H4 (cell line): ENCODE measurements at places on chromosomes 3 and 15. TPM values are rescaled to one million over a fixed set of nuclear protein-coding genes. Genes with fewer than 3 reads are reported as not detected.

DNA sequence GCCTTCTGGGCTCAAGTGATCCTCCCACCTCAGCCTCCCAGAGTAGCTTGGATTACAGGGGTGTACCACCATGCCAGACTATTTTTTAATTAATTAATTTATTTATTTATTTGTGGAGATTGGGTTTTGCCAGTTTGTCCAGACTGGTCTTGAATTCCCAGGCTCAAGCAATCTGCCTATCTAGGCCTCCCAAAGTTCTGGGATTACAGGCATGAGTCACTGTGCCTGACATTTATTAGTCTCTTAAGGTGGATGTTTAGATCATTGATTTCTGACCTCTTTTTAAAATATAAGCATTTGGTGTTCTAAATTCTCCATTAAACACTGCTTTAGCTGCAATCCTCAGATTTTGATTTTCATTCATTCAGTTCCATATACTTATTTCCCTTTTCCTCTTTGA lies 15.6 kb downstream of the FBXW12 start:
- DNase-seq: no peak

DNA sequence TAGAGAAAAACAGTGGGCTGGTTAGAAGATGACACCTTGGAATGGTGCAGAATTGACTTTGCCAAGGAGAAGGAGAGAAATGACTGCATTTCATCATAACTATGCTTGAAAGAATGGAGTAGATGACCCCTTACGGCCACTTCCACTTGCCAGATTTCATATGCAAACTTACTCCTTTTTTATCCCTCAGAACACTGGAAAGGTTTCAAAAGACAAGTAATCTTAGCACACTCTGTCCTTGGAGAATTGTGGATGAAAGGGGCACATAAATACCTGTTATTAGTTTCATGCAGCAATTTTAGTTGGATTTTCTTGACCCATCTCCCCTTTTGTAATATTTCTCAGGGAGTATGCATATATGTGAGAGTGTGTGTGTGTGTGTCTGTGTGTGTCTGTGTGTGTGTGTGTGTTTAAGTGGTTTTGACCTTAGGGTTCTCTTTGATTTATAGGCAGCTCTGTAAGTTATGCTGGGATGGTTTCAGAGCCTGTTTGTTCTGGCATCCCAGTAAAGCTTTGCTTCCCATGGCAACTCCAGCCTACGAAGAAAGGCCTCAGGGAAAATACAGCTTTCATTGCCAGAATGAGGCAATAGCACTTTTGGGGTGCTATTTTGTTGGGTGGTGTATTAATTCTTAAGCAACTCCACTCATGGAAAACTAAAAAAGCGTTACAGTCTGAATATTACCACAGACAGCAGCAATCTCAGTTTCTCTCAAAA lies 122.2 kb upstream of the TP63 start:
- no peak for DNase-seq

- no peak for DNase-seq
Measured at GRCh38 chr15:68143129-68143528, 62.0 kb downstream of the CALML4 start.

MAGI1 gene
- 0.93 and 1.4 TPM in 2 replicates for total RNA-seq

NMB gene
- total RNA-seq: 11.3 and 28.5 TPM in 2 replicates

DNA sequence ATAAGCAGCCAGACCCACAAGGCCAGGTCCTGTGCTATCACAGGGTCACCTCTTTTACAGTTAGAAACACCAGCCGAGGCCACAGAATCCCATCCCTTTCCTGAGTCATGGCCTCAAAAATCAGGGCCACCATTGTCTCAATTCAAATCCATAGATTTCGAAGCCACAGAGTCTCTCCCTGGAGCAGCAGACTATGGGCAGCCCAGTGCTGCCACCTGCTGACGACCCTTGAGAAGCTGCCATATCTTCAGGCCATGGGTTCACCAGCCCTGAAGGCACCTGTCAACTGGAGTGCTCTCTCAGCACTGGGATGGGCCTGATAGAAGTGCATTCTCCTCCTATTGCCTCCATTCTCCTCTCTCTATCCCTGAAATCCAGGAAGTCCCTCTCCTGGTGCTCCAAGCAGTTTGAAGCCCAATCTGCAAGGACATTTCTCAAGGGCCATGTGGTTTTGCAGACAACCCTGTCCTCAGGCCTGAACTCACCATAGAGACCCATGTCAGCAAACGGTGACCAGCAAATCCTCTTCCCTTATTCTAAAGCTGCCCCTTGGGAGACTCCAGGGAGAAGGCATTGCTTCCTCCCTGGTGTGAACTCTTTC lies 39.6 kb downstream of the TGM4 start:
- peak; percentile 41 for DNase-seq

TMEM266 gene
- 0.19 and 0.29 TPM in 2 replicates for total RNA-seq

GRCh38 chr3:81799403-81799802 lies 38.0 kb upstream of the GBE1 start:
- DNase-seq: no peak

FANCI gene
- 61.2 and 61.9 TPM in 2 replicates for total RNA-seq

GRCh38 chr3:109050591-109051167 lies 67.3 kb downstream of the MORC1 start:
- peak; percentile 21 for DNase-seq

ILDR1 gene
- not detected in 2 replicates for total RNA-seq

CLRN1 gene
- not detected in 2 replicates for total RNA-seq

PFKFB4 gene
- total RNA-seq: 4.8 and 5.2 TPM in 2 replicates

KCNAB1 gene
- 0.10 and 0.33 TPM in 2 replicates for total RNA-seq

APH1B gene
- total RNA-seq: 20.7 and 27.3 TPM in 2 replicates

DNA sequence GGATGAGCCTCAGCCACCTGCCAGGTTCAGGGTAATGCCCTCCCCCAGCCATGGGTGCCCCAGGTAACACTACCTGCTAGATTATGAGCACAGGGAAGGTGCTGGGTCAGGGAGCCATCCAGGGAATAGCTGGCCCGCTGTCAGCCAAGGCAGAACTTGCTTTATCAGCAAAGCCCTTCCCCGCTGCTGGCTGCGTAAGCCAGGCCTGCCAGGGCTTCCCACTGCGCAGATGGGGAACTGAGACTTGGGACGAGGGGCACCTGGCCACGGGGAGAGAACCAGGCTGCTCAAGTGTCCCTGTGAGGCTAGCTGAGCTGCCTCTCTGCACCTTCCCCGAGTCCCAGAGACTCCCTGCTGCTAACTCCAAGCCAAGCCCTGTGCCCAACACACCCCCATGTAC lies 45.4 kb downstream of the CACNA2D2 start:
- DNase-seq: no peak

- no peak for DNase-seq
Measured at GRCh38 chr15:74519311-74519710, 21.7 kb upstream of the ARID3B start.

GRCh38 chr3:3071136-3071535 lies 39.0 kb downstream of the IL5RA start:
- DNase-seq: no peak

NANOGP8 gene
- not detected in 2 replicates for total RNA-seq

DNA sequence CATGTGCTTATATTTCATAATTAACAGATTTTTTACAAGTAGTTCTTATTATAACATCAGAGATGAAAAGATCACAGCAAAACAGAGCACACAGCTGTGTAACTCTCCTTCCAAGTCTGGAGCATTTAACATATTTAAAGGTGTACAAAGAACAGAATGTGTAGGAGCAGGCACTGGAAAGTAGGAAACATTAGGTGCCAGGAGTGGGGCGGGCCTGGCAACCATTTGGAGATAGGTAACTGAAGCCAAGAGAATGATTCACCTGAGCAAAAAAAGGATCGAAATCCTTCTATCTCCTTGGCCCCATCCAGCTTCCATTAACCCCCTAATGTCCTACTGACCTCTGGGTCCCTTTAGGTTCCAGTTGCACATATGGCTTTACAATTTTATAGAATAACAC lies 2.3 kb upstream of the MYH15 start:
- DNase-seq: no peak

DNA sequence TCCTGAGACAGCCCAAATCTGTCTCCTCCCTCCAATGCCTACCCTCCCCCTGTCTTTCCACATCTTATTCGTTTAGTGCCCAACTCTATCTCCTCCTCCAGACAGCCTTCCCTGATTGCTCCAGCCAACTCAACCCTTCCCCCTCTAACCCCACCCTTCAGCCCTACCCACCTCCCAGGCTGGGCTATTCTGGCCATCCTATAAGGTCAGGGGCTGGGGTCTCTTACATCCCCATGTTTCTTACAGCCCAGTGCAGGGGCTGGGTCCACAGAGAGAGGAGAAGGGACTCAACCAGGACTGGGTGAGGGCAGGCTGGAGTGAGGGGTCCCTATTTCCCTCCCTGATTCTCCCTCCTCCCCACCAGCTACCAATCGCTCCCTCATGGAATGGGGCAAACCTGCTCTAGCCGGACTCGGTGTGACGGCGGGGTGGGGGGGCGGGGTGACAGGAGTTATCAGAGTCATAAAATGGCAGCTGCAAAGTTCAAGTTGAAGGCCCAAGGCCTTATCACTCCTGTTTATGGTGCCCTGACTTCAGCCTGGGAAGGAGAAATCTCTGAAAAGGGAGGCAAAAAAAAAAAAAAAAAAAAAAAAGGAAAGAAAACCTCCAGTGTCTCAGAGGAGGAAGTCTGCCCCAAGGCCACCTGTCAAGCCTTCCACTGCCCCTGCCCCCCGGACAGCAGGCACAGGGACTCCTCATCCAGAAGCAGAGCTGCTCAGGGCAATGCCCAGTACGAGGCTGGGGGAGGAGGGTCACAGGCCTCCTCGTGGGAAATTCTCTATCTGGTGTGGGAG lies 2.1 kb downstream of the VIPR1 start:
- DNase-seq: no peak

GRCh38 chr3:56303487-56303886 lies 164.8 kb downstream of the ERC2 start:
- peak; percentile 30 for DNase-seq
